ENCODE measurements at places on chromosomes 2 and 18. TPM values are rescaled to one million over a fixed set of nuclear protein-coding genes. Genes with fewer than 3 reads are reported as not detected.

The IGFBP5 gene
- total RNA-seq: not detected

The SCN3A gene
- 0.19 TPM for total RNA-seq

The NOTO gene
- not detected for total RNA-seq

The PJVK gene
- 0.08 TPM for total RNA-seq

The EFEMP1 gene
- 283 TPM for total RNA-seq

The NEU4 gene
- not detected for total RNA-seq

The G6PC2 gene
- total RNA-seq: not detected

The PPIG gene
- total RNA-seq: 32.7 TPM

The REEP1 gene
- total RNA-seq: 0.78 TPM

- no peak overlapping the region for H3K4me3 ChIP-seq
- H3K36me3 ChIP-seq: no peaks in the 10 kb centered on the region
- H3K4me1 ChIP-seq: peaks cover 43% of the 10 kb centered on the region
- no peaks in the 10 kb centered on the region for H3K27me3 ChIP-seq
- peak overlapping the region; percentile 43 for H3K27ac ChIP-seq
Observed at GRCh38 chr18:34911661-34912384, 129.4 kb upstream of the MAPRE2 start.

DNA sequence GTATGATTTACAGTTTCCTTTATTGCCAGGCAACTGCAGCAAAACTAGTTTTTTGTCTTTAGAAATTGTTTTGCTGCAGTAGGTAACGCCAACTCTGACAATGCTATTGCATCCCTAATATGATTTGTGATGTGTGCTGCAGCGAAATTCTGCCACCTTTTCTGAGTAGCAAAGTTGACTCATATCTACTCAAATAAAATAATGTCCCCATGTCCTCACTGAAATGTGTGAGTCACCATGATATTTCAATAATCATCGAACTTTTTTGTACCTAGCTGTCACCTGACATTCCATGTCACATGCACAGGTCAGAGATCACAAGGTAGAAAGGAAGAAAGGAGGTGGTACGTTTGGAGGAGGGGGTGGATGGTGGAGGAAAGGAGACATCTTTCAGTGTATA, 205.0 kb downstream of the RAD51AP2 start:
- no peaks in the 10 kb centered on the region for H3K4me1 ChIP-seq
- no peaks in the 10 kb centered on the region for H3K27me3 ChIP-seq
- DNase-seq: no peak
- no peak overlapping the region for H3K4me3 ChIP-seq
- no peak overlapping the region for H3K27ac ChIP-seq

DNA sequence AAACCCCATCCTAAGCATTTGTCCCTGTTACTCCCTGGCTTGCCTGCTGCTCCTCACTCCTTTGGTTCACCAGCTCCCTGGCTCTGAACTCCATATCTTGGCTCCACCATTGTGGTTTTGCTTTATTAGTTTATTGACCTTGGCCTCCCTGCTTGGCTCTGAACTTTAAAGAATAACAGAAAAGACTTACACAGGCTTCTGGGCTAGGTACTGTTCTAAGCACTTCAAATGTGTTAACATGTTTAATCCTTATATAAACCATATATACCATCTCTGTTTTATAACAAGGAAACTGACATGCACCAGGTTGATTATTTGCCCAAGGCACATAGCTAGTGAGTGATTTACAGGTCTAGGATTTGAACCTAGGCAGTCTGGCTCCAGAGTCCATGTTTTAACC, 149.7 kb upstream of the CAPN13 start:
- H3K4me3 ChIP-seq: no peak overlapping the region
- no peaks in the 10 kb centered on the region for H3K27me3 ChIP-seq
- no peak for DNase-seq
- H3K4me1 ChIP-seq: no peaks in the 10 kb centered on the region

GRCh38 chr2:163687217-163687616, 48.6 kb downstream of the FIGN start:
- no peak for DNase-seq
- peaks cover 4% of the 10 kb centered on the region for H3K4me1 ChIP-seq
- H3K27ac ChIP-seq: no peak overlapping the region
- H3K36me3 ChIP-seq: no peaks in the 10 kb centered on the region
- H3K27me3 ChIP-seq: no peaks in the 10 kb centered on the region
- no peak overlapping the region for H3K4me3 ChIP-seq

DNA sequence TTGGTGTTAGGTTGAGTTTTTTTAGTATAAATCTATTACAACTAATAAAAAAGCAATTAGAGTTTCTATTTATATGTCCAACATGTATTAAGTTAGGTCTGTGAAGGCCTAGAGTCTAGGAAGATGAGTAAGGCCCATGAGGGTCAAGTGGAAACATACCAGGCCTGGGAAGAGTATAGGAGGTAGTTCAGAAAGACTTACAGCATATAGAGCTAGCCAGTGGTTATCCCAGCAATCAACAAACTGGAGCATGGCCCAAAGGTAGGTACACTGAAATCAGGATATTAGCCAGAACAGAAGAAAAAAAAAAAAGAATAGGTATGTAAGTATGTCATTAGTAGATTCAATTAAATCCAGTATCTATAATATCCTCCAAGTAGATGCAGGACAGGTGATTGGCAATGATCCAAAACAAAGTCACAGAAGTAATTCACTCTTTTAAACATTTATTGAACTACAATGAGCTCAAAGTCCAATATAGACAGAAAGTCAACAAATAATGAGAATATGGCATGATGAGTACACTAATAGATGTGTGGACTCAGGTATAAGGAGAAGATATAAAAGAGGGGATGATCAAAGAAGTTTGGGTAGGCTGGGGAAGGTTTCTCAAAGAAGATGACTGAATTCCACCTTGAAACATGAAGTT, 70.3 kb downstream of the IKZF2 start:
- no peak overlapping the region for H3K27ac ChIP-seq
- no peak overlapping the region for H3K4me3 ChIP-seq
- peaks cover 15% of the 10 kb centered on the region for H3K4me1 ChIP-seq
- no peaks in the 10 kb centered on the region for H3K36me3 ChIP-seq
- no peak for DNase-seq
- H3K27me3 ChIP-seq: no peaks in the 10 kb centered on the region

DNA sequence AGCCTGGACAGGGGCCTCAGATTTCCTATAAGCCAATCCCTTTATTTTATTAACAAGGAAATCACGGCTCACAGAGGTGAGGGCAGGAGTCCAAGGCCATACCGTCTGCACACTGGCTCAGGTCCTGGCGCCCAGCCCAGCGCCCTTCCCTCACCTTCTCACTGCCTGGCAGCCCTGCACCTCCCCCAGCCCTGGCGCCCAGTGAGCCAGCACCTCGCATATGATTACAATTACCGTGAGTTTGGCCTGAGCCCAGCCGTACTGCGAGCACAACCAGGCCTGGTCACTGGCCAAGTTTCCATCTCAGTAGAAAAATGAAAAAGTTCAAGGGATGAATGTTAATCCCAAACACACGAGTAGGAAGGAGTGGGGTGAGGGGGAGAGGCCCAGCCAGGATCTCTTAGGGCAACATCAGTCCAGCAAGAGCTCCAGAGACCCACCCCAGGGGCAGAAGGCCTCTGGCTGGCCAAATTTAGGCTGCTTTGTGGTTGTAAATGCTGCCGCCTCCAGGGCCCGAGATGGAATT, 68.4 kb downstream of the MCFD2 start:
- DNase-seq: peak; percentile 84
- peaks cover 59% of the 10 kb centered on the region for H3K4me1 ChIP-seq
- peak overlapping the region; percentile 44 for H3K27ac ChIP-seq
- H3K4me3 ChIP-seq: no peak overlapping the region
- no peaks in the 10 kb centered on the region for H3K27me3 ChIP-seq
- no peaks in the 10 kb centered on the region for H3K36me3 ChIP-seq

GRCh38 chr2:164757934-164758695, 83.5 kb downstream of the COBLL1 start:
- no peaks in the 10 kb centered on the region for H3K36me3 ChIP-seq
- no peak overlapping the region for H3K27ac ChIP-seq
- no peak for DNase-seq
- no peak overlapping the region for H3K4me3 ChIP-seq

- DNase-seq: no peak
- no peaks in the 10 kb centered on the region for H3K27me3 ChIP-seq
- no peaks in the 10 kb centered on the region for H3K4me1 ChIP-seq
- H3K27ac ChIP-seq: no peak overlapping the region
Observed at GRCh38 chr18:75782204-75782603, 354.7 kb upstream of the SMIM21 start.

DNA sequence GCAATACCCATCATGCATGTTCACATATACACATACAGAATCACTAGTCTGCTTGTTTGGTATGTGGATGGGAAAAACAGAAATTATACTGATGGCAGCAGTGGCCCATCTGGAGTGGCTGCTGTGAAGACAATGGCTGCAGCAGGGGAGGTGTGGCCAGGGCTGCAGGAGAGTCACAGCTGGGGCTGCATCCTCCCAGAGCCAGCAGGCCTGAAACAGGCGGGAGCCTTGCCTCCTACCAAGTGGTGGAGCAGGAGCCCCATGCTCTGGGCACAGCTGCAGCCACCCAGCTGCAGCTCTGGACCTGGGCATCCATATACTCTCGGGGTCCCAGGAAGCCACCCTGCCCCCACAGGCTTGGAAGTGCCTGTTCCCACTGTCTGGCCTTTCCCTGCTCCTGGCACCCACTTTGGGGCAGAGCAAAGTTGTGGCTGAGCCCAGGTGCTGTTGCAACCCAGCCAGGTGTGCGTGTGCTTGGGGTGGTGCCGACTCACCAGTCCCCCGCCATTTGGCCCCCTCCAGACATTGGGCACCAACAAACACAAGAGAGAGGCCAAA, 136.6 kb downstream of the SPAG16 start:
- H3K4me3 ChIP-seq: no peak overlapping the region
- H3K4me1 ChIP-seq: no peaks in the 10 kb centered on the region
- no peak for DNase-seq

DNA sequence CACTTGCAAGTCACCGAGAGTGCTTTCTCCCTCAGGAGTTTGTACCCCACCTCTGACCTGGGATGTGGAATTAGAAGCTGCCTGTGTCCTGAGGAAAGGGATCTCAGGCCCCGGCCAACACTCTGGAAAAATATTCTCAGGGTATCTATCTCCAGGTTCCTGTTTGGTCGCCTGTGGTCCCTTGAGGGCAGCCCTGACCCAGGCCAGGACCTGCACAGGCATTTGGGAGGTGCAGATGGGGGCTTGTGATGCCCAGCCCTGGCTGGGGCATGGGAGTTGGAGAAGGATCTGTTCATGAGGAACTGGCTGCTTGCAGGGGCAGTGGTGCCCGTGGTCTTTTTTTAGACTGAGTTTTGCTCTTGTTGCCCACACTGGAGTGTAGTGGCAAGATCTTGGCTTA, 46.3 kb downstream of the MYCN start:
- H3K27me3 ChIP-seq: no peaks in the 10 kb centered on the region
- H3K4me1 ChIP-seq: no peaks in the 10 kb centered on the region
- H3K36me3 ChIP-seq: no peaks in the 10 kb centered on the region
- no peak overlapping the region for H3K27ac ChIP-seq
- no peak for DNase-seq

Data from SJSA1 (cell line).